ENCODE measurements at places on chromosomes 4 and X.

DNA sequence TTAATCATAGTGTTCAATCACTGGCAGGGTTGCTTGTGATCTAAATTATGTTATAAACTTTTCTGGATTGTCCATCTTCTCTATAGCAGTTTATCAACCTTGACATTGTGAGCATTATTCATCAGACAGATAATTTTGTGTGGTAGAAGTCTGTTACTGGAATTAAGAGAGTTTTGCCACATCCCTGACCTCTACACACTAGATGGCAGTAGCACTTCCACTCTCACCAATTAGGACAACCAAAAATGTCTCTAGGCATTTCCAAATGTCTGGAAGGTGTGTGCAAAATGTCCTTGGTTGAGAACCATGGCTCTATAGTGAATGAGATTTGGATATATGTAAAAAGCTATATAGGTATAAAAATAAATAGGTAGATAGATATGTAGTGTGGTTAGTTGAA, 324.1 kb upstream of the FAM47C start:
- DNase-seq: no peak

DNA sequence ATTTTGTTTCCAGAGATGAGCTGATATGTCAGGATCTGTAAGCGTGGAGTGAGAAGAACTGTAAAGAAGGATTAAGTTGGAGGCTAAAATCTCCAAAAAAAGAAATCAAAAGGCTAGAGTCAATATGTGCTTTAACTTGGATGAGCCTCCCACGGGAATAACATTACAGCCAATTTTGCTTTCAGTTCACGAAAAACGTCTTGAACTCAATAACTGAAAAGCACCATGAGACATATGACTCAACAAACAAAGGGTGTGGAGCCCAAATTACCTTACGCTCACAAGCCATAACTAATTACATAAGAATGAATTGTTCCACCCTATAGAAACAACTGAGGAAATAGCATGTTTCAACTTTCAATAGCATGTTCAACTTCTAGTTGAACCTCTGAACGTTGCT, 22.3 kb downstream of the TMPRSS11D start:
- no peak for DNase-seq

DNA sequence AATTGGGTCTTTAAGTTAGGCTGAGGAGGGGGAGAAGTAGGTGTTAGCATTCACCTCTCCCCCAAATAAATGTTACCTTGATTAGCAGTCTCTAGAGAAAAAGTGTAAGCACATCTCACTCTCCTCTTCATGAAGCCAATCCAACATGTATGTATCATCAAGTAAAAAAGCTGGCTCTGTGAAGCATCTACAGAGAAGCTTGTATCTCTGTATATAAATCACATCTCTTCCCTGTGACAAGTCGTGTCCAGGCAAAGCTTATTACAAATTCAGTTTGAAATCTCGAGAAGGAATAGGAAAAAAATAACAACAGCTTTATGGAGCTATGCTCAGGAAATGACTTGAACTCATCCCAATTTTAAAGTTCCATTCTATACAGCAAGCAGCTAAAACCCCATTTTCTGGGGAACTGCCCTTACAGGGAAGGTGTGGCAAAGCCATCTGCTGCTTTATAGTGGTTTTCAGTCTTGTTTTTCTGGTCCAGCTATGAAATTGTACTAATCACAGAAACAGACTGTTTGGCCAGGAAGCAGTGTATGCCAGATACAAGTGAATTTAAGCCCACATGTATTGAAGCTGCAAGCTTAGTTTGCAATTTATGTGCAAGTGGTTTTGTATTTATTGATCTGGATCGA, 313.3 kb upstream of the NOCT start:
- DNase-seq: no peak

DNA sequence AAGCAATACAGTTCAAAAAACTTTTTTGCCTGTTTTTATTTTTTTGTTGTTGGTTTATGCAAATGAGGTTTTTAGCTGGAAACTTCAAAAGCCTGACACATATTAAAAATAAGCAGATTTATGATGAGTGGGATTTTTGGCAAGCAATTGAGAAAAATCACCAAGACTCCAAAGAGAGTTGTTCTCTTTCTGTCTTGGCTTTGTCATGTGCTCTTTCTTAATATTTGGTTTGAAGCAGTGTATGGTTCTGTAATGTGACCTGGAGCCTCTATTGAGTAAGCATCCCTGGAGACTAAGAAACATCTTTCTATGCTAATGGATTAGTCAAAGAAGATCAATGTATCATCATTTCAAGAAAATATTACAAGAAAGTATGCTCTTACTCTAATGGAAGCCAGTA, 11.7 kb downstream of the TRIM2 start:
- DNase-seq: no peak

DNA sequence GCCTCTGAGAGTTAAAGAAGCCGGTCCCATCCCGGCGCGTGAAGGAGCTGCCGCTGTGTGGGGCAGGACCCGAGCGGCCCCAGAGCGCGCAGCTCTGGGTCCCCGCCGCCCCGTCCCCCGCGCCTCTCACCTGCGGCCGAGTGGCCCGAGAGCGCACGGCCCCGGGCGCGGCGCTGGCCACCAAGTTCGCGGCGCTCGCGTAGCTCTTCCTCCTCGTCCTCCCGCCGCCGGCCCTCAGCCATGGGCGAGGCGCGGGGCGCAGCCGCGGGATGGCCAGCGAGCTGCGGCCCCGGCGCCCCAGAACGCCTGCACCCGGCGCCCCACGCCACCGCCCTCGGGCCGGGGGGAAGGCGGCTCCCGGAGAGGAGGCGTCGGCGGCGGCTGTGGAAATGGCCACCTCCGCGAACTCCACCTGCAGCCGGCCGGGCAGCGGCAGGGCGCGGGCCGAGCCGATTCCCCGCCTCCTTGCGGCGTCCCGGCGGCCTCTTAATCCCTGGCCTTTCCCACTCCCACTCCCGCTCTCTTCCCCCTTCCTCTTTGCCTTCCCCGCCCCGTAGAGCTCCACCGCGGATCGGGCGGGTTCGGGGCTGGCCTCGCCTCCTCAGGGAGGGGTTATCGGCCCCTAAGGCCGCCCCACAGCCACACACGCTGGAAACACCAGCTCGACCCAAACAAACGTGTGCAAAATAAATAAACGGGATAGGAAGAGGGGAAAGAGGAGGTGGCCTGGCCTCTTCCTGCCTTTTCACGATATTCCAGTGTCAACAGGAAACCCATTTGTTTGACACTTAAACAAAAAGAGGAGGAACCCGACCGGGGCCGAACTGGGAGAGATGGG, at the start of gene SH3D19:
TSS of gene SH3D19 (minus strand) at position 495 of the 838 bp plus-strand sequence. CDS start at position 242, 253 bp downstream.
- DNase-seq: no peak

- no peak for DNase-seq
These were observed 37.8 kb downstream of the TRMT44 start for GRCh38 chr4:8478371-8478770.

- DNase-seq: no peak
These were observed 97.0 kb upstream of the PJA1 start for GRCh38 chrX:69262036-69262936.

GRCh38 chrX:114006664-114007063, 577.2 kb upstream of the HTR2C start:
- DNase-seq: no peak

DNA sequence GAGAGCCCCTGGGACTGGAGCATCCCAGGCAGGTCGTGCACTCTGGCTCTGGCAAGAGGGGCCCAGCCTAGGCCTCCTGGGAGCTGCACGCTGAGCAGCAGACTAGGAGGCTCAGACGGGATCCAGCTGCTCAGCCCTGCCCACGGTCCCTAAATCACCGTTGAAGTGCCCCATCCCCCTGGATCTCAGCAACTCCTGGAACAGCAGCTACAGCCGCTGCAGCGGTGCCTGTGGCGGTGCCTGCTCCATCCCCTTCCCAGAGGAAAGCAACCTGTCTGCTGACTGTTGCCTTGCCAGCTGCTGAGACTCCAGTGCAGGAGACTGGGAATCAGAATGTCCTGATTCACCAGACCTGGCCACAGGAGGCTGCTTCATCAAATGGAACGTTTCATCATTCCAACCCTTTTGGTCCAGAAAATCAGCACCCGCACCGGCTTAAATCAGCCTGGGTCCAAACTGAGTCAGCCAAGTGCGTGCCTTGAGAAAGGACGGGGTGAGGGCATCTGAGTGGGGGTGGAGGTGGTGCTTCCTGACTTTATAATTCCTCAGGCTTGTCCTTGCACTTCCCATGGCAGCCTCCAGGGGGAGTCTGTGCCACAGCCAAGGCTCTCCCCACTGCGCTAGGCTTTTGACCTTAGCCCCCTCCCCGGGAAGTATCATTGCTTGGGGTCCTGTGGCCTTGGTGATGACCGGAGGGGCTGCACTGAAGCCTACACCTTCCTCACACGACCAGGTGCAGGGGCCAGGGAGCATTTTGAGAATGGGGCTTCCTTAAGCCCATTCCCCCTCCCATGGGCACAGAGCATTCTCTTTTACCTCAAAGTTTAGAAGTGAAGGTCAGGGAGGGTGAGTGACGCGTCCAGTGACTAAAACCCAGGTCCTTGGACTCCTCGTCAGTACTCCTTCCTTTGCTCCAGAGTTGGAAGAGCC, 6.5 kb downstream of the ZNF185 start:
- DNase-seq: no peak

- no peak for DNase-seq
These were observed 153.1 kb downstream of the AMELX start for GRCh38 chrX:11446336-11446735.

DNA sequence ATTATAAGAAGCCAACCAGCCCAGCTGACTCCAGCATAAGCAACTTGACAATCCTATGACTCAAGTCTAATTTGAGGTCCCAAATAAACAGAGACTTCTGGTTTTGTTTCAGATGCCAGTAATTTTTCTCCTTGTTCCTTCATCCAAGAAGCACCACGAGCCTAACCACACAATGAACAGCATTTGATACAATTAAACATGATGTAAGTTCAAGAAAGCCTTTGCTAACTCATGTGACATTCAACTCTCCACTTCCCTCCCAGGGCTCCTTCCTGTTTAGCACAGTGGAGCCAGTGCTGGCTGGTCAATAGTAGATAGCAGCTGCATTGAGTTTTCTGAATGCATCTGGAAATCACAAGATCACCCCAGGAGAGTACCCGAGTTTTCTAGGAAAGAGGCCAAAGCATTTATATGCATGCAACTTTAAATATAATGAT, 206.3 kb downstream of the ARHGAP24 start:
- no peak for DNase-seq

DNA sequence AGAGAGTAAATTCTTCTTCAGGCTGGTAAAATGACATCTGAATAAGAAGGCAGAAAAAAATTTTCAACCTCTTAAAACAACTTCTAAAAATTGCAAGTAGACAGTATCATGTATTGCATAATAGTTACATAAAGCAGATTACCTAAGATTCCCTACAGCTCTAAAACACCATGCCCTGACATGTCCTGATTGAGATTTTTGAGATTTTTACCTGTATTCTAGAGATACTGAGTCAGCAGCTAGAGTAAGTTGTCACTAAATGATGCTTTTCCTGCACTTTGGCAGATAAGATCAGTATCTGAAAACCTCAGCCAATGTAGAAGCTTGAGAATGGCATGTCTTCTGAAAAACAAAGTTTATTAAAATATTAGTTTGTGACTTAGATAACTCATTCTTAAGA, 713.6 kb downstream of the CCSER1 start:
- DNase-seq: no peak

DNA sequence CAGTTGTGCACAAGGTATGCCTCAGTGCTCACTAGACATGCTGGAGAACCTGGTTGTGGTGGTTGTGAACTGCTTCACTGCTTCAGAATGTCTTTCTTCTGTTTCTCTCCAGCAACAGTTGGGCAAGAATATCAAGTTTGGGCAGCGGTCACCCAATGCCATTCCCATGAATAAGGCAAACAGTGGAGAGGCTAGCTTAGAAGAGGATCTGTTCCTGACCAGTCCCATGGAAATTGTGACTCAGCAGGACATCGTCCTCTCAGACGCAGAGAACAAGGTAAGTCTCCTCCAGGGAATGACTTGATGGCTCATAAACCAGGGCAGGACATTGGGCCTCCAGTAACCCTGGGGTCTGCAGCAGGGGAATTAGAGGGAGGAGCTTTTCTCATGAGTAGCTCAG, 79.9 kb downstream of the AASDH start:
- no peak for DNase-seq

DNA sequence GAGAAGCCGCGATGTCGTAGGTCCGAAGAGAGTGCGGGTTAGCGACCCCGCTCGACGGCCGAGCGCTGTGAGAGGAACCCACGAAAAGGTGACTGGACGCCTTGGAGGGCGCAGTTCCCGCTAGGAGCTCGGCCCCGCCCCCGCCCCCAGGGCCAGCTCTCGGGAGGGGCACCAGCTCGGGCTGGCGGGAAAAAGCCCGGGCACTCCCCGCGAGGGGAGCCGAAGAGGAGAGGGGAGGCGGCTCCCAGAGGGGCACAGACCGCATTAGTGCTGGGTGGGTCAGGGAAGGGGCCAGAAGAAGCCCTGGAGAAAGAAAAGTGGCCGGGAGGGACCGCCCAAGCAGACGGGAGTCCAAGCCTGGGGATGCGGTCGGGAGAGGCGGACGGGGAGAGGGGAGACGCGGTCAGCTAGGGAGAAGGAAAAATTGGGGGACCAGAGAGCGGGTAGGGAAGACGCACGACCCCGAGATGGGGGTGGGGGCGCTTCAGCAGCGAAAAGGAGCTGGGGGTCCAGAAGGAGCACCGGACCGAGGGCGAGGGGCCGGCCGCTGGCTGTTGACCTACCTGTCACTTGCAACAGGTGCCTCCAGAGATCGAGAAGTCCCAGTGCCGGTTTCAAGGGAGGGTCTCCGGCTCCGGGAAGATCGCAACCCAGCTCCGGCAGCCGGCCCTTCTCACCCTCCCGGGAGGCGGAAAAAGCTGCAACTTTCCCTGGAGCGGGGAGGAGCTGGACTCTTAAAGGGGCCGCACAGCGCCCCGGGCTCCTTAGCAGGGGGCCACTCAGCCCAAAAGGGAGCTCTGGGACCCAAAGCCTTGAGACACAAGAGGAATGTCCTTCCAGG, at the start of gene SYTL4:
TSS of gene SYTL4 (minus strand) at position 681 of the 841 bp plus-strand sequence. CDS start 30,084 bp downstream, outside the sequence.
- DNase-seq: no peak

DNA sequence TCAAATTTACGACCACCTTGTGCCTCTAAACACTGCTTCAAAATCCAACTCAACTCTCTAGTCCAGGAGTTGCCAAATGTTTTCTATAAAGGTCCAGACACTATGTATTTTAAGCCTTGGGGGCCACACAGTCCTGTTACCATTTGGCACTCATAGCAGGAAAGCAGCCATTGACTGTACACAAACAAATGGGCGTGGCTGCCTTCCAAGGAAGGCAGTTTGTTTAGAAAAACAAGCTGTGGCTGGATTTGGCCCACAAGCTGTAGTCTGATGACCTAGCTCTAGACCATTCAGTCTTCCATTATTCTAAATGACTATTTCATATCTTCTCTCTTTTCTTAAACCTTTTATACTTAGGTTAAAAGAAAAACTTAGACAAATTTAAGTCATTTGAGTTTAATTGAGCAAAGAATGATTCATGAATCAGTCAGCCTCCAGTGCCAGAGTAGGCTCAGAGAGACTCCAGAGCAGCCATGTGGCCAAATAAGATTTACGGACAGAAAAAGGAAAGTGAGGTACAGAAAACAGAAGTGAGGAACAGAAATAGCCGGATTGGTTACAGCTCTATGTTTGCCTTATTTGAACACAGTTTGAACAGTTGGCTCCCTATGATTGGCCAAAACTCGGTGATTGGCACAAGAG, 825.8 kb upstream of the LCORL start:
- no peak for DNase-seq

DNA sequence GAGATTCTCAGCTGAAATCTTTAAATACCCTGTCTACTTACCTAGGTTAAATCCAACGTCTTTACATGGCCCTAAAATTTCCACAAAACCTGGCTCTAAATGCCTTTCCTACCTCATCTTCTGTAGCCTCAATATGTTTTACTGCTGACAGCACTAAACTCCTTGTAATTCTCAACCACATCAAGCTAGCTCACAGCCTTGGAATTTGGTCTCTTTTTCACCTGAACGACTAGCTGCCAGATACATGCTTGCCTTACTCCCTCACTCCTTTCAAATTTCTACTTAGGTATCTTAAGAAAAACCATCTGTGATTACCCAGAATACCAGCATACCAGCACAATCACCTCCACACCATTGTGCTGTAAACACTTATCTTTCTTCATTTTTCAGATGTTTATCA, 635.6 kb upstream of the PCDH10 start:
- no peak for DNase-seq

Data from stimulated activated CD4-positive, alpha-beta T cell treated with anti-CD3 and anti-CD28 coated beads, TNF-alpha, amount 100 ng/mL, for 48 hours (primary cell).